ENCODE measurements at places on chromosomes 4 and X.

GRCh38 chr4:10684631-10685030, at the start of gene CLNK:
Gene CLNK (minus strand): TSS chr4:10684768. CDS start chr4:10667869, 16,899 bp downstream.
- DNase-seq, result no peak

DNA sequence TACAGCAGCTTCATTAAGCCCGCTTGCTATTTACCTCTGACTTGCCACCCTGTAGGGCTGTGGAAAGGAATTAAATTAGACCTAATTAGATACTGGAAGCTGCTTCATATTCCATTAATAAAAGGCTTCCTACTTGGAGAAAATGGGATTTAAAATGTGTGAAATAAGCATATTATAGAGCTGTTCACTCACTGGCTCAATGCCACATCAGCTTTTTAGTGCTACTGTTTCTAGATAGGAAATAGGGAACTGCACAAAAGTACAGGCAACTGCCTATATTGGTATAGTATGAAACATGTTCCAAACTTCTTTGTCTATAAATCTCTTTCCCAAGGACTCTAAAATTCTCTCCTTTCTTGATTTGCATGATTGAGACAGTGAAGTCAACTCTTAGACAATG, 407.9 kb upstream of the AADAT start:
- no peak for DNase-seq

DNA sequence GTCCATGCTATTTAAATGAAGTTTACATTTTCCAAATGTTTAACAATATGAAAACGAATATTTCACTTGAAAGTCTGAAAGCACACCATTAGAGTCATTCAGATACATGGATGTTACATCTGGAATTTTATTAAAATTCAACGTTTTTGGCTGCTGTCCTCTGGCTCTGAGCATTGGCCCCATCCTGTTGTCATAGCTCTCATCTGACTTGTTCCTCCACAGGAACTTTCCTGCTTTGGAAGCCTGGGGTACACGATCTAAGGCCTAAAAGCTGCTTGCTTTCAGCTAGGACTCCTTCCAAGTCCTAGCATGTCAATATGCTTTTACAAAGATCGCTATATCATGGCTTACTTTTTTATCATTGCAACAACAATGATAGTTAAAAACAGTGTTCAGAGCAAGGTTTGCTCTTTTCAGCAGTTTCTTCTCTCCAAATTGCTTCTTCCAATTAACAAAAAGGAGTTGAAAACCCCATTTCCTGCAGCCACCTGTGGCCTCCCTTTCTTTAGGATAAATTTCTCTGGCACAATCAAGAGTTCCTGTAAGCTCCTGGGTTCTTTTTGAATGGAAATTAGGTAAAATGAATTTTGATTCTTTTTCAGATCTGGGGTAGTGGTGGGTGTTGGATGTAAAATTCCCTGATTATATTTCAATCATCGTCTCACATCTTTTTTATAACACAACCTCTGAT, 413.4 kb upstream of the AGA start:
- no peak for DNase-seq

DNA sequence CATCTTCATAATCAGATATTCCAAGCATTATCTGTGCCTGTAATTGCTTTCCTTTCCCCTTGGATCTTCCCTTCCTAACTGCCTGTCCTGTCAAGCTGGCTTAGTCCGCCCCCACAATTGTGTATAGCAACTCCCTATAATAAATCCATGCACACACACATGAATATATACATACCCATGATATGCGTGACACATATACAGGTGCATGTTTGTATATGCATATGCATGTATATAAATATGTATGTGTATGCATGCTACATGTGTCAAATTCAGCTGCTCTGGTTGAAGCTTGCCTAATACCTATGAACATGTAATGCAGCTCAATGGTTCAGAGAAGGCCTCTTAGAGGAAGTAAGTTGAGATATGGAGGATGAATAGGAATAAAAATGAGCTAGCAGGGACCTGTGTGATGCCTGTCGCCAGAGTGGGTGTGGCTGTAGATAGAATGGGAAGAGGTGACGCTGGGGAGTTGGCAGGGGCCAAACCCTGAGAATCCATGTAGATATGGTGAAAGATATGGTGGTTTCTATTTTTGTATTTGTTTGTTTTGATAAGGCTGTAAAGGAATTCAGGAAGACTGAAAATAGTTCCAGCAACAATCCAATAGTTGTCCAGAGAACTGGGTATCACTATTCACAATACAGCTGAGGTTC, 595.0 kb upstream of the BOD1L1 start:
- DNase-seq, result no peak

DNA sequence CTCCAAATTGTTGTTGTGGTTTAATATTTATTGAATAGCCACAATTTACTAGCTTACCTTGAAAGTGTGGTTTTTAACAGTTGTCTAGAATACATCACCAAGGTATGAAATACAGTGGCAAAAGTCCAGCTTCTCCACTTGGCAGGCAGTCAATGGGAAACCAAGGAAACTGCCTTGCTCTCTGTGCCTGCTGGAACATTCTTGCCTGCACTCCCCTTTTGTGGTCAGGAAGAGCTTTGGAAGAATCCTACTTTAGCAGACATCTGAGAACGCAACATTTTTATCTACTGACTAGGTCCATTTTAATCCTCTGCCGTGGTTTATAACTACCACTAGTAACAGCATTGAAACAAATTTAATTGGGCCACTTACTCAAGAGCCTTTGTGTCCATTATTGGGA, 64.5 kb downstream of the TENM3 start:
- DNase-seq, result no peak

DNA sequence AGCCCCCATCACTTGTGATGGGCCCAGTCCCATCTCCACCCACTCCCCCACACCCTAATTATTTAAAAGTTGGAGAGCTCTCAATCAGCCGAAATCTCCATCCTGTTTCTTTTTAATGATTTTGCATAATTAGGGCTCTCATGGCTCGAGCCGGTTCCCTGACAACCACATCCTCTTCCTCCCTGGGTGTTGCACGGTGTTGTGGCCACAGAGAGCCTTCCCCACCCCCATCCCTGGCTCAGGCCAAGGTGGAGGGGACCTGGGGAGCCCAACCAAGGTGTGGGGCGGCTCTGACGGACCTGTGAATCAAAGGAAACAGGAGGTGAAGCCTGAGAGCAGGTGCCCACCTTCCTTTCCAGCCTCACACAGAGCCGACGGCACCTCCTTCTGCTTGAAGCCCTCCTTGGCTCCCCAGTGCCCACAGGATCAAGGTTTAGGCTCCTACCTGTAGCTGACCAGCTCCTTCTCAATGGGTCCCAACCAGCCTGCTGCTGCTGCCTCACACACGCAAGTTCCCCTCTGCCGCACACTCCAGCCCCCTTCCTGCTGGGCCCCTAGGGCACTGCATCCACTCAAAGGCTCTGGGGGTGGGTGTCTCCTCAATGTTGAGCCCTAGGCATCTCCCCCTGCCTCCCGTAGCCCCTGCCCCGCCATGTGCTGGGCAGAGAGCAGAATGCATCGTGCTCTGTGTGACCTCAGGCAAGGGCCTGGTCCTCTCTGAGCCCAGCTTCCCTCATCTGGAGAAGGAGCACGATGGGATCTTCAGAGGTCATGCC, 68.7 kb downstream of the WFS1 start:
- no peak for DNase-seq

DNA sequence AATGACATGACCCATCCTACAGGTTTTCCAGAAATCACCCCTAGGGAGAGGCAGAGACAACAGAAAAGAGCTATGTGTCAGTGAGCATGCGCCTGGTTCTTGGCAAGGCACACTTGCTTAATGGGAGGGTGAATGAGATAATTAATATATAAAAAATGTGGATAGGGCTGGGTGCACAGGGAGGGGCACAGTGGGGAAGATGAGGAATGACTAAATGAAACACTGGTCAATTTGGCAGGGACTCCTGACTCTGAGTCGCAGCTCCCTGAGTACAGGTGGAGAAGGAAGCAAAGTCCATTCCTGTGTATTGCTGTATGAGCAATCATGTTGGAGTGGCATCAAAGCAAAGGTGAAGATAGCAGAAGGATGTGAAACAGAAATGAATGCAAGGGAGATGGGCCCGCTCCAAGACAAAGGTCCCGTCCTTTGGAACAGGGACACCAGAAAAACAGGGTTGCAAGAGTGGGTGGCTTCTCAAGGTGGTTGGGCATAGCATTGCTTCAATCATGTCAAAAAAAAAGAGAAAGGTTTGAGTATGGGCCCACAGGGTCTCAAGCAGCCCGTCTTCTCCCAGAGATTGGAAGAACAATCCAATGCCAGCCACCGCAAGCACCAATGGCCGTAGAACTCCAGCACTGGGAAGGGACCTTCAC, 278.4 kb upstream of the AGTR2 start:
- DNase-seq, result no peak

GRCh38 chr4:140641105-140641555, 72.4 kb upstream of the UCP1 start:
- DNase-seq, result no peak

DNA sequence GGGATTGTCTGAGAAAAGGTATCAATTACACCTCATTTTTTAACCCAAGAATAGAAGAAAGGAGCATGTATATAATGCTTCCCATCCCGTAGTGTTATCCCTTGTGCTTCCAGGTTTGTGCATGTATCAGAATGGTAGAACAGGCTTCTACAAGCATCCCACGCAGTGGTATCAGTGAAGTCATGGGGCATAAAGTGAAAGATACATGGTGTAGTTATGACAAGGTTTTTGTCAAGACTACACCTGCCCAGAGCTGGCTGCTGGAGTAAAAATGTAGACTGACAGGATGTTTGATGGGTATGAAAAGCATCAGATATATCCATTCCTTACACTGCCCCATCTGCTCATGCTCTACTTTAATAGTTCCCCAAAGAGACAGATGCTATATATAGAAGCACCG, 9.5 kb downstream of the TLR1 start:
- DNase-seq, result no peak

- DNase-seq, result no peak
These were observed 379.5 kb upstream of the FGF13 start for GRCh38 chrX:139091066-139091465.

DNA sequence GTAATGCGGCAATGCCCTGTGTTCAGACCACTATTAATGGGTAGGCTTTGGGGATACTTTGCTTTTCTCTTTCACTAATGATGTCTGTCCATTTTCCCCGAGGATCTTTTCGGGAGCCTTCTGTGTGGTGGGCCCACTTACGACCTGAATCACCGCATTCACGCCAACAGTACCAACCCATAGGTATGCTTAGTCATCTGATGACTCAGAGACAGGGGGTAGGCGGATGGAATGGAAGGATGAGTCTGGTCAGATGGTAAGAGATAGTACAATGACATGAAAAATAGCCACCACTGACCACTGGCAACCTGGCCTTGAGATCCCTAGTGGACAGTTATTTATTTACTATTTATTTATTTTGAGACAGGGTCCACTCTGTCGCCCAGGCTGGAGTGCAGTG, 76.0 kb upstream of the DHRSX start:
- no peak for DNase-seq

DNA sequence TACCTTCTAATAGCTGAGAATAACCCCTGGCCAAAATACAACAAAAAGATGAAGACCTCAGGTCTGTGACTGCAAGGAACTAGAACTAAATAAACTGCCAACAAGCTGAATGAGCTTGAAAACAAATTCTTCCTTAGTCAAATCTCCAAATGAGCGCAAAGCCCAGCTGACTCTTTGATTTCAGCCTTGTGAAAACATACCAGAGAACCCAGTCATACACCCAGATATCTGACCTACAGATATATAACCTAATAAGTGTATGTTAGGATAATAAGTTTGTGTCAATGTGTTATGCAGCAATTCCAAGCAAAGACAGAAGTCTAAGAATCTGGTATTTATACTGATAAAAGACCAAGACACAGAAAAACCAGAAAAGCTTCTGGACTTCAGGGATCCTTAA, 38.0 kb upstream of the ADGRL3 start:
- no peak for DNase-seq

GRCh38 chrX:130147631-130148030, 18.0 kb downstream of the AIFM1 start:
- DNase-seq, result no peak

GRCh38 chrX:42869659-42870476, 91.9 kb upstream of the PPP1R2C start:
- no peak for DNase-seq

DNA sequence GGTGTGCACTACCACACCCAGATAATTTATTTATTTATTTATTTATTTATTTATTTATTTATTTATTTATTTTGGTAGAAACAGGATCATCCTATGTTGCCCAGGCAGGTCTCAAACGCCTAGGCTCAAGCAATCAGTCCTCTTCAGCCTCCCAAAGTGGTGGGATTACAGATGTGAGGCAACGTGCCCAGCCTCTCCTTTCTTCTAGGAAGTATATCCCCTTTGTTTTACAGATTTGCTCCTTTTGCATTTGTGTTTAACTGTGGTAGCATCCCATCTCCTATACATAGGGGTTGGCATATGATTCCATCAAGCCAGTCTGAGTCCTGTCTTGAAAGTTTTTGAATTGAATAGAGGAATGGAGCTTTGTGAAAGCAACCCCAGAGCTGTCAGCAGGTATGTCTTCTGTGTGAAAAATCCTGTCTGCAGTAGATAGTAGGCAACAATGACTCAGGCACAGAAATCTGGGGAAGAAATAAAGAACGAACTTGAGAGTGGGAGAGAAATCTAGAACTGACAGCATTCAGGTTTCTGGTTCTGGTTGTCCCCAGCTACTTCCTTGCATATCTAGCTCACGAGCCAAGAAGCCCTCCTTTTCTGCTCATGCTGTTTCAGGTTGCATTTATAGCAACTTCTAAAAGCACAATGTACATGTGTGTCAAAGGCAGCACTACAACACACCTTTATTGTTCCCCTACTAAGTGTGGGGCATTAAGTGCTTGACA, 113.7 kb upstream of the LSM6 start:
- DNase-seq, result no peak

- DNase-seq, result no peak
These were observed 188.9 kb upstream of the IL1RAPL1 start for GRCh38 chrX:28398342-28398741.

DNA sequence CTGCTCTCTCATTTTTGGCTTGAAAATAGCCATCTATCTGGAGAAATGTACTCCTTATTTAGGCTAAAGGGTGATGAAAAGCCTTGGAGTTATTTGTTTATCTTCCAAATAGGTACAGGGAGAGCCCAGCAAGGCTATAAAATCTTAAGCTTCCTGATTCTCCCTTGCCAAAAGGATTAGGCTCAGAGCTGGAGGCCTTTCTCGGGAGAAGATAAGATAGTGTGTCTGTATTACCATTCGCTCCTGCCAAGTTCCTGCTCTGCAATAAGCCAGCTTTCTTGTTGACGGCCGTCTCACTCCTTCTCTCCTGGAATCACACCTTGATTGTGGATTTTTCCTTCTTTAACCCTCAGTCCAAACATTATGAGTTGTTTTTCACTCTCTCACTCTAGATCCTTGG, 171.8 kb upstream of the TTC29 start:
- DNase-seq, result no peak

GRCh38 chr4:167210166-167210565, 24.1 kb downstream of the SPOCK3 start:
- DNase-seq, result no peak

DNA sequence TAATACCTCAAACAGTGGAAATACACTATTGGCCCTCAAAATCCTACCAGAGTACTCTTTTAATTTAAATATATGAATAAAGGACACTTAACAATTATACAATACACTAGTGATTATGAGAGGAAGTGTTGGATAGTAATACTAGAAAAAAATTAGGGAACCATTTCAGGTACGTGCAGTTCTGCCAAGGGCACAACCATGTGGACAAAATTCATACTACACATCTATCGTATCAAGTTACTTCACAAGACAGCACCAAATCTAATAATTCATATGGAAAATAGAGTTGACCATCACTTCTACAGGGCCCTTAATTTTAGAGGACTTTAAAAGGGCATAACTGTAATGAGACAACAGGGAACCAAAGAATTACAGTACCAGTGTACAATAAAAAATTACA, 69.2 kb upstream of the ZCCHC13 start:
- peak; percentile 6 for DNase-seq
